Hematopoietic multipotent progenitor cell treated with erythropoietin and hydrocortisone succinate and interleukin-3 and kit ligand, for 8 days (in vitro differentiated cells): ENCODE measurements at places on chromosomes 13 and 19.

DNA sequence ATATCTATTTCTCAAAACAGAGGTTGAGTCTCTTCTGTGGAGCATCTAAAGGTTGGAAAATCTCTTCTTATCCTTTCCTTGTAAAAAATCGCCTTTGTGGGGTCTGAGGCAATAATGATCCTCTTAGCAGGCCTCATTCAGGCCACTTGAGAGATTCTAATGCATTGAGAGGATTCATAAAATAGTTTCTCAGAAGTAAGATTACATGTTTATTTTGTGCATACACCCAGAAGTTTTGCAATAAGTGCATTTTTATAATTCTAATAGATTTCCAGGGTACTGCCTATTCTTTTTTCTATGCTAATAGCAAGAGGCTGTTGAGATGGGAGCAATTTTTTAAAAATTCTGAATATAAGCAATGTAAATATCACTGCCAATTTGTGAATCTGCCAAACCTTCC is 342.2 kb upstream of the KLF12 start:
- no peak for DNase-seq

DNA sequence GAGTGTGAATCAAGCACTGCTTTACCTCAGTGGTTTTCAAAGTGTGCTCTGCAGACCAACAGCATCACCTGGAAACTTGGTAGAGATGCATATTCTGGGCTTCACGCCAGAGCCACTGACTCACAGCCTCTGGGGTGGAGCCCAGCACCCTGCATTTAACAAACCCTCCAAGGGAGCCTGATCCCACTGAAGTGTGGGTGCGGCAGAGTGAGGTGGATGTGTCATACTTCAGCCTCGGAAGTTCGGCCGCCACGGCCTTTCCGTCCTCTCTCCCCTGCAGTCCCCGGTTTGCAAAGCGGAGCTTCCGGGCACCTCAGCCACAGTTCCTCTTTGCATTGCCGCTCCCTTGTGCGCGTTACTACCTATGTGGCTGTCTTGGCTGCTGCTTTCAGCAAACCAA is 33.3 kb upstream of the MICU2 start:
- DNase-seq: peak; percentile 43

GRCh38 chr13:41054212-41054877 is 7.0 kb upstream of the WBP4 start:
- DNase-seq: peak; percentile 80

GRCh38 chr13:75860935-75861334 is 224.8 kb downstream of the LMO7 start:
- DNase-seq: no peak

- DNase-seq: no peak
Observed at GRCh38 chr19:3245050-3245449, 20.6 kb downstream of the CELF5 start.

DNA sequence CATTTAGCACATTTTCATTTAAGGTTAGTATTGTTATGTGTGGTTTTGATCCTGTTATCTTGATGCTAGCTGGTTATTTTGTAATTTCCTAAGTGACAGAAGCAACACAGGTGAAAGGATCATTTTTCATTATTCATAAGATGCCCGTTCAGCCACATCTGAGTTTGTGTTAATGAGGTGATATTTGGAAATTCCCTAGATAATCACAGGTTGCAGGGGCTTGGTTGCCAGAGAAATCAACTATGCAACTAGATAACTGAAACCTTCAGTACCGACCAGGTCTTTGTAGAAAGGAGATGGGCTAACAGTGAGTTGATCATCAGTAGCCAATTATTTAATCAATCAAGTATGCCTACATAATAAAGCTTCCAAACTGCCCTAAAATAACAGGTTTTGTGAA is 121.3 kb upstream of the UFM1 start:
- DNase-seq: no peak

GRCh38 chr13:59568306-59568705 is 595.4 kb downstream of the DIAPH3 start:
- DNase-seq: no peak

- no peak for DNase-seq
Observed at GRCh38 chr13:93339550-93339949, 112.9 kb downstream of the GPC6 start.

DNA sequence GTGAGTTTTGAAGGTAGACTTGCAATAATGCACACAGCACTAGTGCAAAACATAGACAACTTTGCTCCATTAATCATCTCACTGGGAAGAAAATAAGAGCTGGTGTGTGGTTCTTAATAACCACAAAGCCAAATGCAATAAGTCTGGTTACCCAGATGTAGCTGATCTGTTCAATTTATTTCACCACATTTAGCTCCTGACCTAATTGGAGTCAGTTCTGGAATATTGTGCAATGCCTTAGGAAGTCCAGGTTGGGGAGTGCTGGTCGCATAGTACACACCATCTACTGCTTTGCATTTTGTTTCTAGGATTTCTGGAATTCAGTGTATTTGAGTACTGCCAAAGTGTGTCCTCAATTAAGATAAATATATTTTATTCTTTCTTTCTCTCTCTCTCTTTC is 483.3 kb upstream of the SPRY2 start:
- no peak for DNase-seq
